Neural progenitor cell (in vitro differentiated cells): ENCODE measurements at places on chromosomes 1 and 21. TPM values are rescaled to one million over a fixed set of nuclear protein-coding genes. Genes with fewer than 3 reads are reported as not detected.
A peak's percentile ranks its signal among the peaks of the same experiment; 100 is the strongest.

Gene MPL
- total RNA-seq = 0.09 TPM in 1 of 2 replicates, not detected in the other

Gene HPCAL4
- total RNA-seq = 0.13 and 0.19 TPM in 2 replicates

GRCh38 chr1:35369922-35370671 lies 101.6 kb downstream of the ZMYM4 start:
- peak overlapping the region; percentile 8 for H3K27ac ChIP-seq
- no peaks in the 10 kb centered on the region for H3K4me1 ChIP-seq
- peak; percentile 5 for DNase-seq

DNA sequence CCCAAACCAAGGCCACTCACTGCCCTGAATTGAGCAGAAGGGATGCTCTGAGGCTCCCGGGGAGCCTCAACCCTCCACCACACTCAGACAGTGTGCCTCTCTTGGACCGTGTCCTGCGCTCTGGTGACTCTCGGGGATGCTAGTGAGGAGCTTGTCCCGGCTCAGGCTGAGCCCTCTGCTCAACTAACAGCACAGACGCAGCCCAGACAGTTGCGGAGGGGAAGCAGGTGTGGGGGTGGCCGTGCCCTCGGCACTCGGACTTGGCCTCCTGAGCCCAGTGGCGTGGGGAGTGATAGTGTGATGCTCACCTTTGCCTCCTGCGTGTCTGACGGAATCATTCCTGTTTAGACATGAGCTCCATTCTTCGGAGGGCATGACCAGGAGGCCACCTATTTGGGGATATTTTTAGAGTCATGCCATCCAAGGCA lies 15.4 kb upstream of the SLC19A1 start:
- H3K36me3 ChIP-seq = no peaks in the 10 kb centered on the region
- H3K27me3 ChIP-seq = peaks cover 5% of the 10 kb centered on the region
- H3K27ac ChIP-seq = no peak overlapping the region
- H3K4me1 ChIP-seq = peaks cover 6% of the 10 kb centered on the region

DNA sequence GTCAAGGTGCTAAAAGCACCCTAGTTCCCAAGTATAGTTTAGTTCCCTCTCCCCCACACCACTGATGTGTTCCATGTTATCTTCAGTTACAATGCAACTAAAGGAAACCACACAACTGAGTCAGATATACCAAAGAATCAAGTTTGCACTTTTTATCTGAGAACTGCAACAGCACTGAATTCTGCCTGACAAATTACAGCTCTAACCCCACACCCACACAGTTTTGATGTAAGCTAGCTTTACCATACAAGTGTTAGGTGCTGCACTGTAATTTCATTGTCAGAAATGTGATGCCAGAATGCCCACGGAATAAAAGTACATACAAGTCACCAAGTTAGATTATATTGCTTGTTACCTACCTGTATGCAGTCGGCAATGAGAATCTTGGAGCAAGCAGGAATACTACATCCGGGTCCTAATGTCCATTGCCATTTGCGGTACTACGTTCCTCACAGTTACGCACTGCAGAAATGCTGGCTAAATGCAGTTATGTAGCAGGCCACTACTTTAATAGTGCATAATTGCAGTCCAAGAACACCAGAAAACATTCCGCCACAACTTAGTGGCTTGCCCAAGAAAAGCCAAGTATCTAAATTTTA lies 12.1 kb downstream of the SFPQ start:
- no peak for DNase-seq
- no peak overlapping the region for H3K4me3 ChIP-seq
- no peak overlapping the region for H3K27ac ChIP-seq
- peaks cover 71% of the 10 kb centered on the region for H3K36me3 ChIP-seq

DNA sequence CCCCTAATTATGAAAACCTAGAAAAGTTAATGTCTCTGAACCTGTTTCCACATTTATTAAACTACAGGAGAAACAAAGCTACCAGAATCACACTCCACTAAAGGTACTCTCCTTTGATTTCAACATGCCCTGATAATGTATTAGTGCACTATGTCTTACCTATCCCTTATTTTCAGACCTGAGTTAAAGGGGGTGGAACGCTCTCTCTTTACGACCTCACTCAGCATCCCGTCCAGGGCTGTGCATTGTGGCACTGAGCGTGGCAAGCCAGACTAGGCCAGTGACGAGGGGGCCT lies 678 bp downstream of the LSM10 start:
- peaks cover 16% of the 10 kb centered on the region for H3K4me1 ChIP-seq
- no peaks in the 10 kb centered on the region for H3K27me3 ChIP-seq
- peak overlapping the region; percentile 88 for H3K27ac ChIP-seq
- no peak for DNase-seq
- H3K4me3 ChIP-seq = peak overlapping the region; percentile 80

DNA sequence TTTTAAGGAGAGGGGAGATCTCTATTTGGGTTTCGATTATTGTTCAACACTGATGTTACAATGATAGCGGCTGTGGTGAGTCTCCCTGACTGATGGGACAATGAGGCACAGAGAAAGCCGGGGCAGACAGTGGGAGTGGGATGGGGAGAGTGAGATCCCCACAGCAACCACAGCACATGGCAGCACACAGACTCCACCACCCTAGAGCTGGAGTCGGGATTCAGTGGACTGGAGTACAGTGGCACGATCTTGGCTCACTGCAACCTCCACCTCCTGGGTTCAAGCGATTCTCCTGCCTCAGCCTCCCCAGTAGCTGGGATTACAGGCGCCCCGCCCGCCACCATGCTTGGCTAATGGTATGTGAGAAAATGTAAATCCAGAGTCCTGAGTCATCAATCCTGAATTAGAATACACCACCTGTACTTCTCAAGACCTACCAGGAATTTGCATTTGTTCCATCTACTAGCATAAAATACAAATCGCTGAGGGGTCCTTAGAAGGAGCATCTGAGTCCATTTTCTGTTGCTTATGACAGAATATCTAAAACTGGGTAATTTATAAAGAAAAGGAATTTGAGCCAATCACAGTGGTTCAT lies 125.8 kb downstream of the TOMM20 start:
- no peak overlapping the region for H3K4me3 ChIP-seq
- no peak for DNase-seq
- no peaks in the 10 kb centered on the region for H3K36me3 ChIP-seq

Gene ATP1A4
- 0.17 and 0.62 TPM in 2 replicates for total RNA-seq

Gene TCEA3
- 0.53 and 0.54 TPM in 2 replicates for total RNA-seq
